ENCODE measurements at places on chromosomes 7 and 10.

DNA sequence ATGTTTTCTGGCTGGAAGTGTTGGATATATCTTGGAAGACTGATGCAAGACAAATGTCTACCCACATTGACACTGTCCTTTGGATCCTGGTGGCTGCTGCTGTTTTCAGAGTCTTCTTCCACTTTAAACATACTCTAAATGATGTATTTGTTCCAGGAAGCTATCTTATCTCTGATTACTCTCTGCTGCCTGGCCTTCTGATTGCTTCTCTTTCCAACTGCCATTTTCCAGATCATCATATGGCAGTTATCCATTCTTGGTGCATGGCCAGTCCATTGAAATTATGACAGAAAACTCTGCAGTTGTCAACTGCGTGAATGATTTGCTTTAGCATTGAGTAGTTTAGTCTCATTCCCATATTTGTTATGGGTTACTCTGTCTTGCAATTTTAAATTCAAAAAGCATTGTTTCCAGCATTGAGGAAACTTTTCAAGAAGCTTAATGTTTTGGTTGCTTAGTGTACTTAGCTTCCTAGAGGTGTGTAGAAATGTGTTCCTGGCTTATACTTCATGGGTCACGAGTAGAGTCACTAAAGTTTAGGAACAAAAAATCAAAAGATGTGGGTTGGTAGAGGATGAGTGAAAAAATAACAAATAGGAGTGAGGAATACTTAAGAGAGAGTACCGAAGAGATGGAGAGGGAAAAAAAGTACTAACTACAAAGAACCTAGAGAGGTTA is 268.3 kb upstream of the MTPN start:
- no peak for DNase-seq

DNA sequence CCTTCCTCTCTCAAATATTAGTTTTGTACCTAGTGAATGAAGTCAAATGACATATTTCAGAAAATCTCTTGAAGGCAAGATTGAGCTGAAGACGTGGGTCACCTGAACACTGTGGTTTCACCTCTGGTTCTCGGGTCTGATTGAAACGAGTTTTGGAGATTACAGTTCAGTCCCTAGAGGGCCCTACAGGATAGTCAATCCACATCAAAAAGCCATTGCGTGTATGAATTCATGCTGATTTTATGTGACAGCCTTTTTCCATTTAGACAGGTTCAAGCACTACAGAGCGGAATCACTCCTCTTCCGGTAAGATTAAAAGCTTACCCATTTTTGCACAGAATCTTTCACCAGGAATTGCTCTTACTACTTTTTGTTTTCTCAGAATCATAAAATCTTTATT is 62.2 kb downstream of the VIM start:
- no peak for DNase-seq

GRCh38 chr10:119352042-119352441 is 144.7 kb downstream of the GRK5 start:
- no peak for DNase-seq

DNA sequence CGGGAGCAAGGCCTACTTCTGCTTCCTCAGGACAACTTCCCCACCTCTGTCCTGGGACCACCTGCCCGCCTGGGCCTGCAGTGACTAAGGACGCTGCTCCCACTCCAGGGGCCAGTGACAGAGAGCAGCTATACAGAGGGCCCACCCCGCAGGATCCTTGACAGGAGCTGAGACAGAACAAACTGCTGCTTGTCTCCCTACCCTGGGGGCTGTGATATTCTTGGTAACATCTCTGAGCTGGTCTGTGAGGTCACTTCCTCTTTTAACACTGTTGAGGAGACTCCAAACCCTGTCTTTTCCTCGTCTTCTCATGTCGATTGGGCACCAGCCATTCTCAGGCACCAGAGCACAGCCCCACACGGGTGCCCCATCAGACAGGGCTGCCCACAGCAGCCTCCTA is 6.9 kb upstream of the MRPS24 start:
- DNase-seq, result no peak

GRCh38 chr7:154907651-154908620 is 95.0 kb downstream of the PAXIP1 start:
- DNase-seq, result no peak

DNA sequence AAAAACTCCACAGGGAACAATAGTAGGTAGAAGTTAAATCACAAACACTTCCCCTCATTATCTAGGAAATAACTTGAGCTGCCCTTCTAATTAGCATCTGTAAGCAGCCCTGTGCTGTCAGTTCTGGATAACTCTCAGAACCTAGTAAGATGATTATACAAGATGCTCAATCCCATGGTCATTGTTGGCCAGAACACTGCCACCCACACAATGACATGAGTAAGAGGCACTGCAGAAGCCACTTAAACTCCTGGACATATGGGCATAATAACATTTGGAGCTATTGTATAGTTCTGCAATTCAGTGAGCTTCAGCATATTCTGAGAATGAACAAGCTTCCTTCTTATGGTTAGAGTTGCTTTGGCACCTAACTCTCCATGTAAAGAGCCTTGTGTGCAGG is 153.8 kb downstream of the PLPP4 start:
- DNase-seq, result no peak

GRCh38 chr7:44244282-44244681 is 43.5 kb downstream of the YKT6 start:
- no peak for DNase-seq

GRCh38 chr7:155796381-155797261 is 15.6 kb downstream of the SHH start:
- peak; percentile 50 for DNase-seq

DNA sequence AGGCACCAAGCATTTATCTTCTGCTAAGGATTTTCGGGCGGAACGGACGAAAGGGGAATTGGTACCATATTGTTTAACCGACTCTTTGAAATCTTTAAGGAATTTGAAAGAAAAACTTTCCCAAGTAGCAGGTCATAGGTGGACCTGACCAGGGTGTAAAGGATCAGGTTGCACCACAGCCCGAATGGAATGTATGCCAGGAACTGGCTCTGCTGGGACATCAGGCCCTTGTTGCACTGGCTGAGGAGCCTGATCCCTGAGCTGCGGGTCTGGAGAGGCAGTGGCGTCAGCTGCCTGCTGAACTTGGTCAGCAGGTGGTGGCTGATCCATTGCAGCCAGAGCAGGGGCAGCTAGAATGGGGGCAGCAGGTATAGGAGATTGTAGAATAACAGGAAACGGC is 41.4 kb upstream of the AKR1C2 start:
- no peak for DNase-seq

- DNase-seq, result no peak
Measured at GRCh38 chr7:66873476-66873875, 47.5 kb upstream of the TMEM248 start.

GRCh38 chr7:1428941-1429501 is 30.2 kb downstream of the MICALL2 start:
- DNase-seq, result no peak

GRCh38 chr10:12010353-12010752 is 32.3 kb downstream of the UPF2 start:
- DNase-seq, result no peak

DNA sequence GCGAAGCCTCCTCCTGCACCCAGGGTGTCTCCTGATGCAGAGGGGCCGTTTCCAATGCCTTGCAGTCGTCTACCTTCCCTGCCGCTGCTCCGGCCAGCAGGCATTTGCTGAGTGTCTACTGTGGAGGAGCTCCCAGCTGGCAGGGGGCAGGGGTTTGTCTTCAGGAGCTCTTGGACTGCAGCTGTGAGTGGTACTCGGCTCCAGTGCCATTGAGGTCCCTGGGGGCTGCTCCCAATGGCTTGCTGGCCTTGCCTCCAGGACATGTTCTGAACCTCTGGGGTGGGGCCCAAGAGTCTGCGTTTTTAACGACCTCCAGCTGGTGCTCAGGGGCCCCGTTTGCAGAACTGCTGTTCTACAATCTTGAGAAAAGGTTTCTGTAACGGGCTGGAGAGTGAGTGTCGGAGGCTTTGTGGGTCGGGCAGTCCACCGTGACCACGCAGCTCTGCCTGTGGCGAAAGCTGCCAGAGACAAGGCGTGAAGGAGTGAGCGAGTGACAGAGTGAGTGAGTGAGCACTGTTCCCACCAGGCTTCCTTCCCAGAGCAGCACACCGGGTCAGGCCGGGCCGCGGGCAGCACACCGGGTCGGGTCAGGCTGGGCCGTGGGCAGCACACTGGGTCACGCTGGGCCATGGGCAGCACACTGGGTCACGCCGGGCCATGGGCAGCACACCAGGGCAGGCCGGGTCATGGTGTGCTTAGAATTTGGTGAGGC is 520.2 kb downstream of the PTPRN2 start:
- no peak for DNase-seq

- DNase-seq, result no peak
Measured at GRCh38 chr10:112716924-112717413, 233.1 kb upstream of the TCF7L2 start.

DNA sequence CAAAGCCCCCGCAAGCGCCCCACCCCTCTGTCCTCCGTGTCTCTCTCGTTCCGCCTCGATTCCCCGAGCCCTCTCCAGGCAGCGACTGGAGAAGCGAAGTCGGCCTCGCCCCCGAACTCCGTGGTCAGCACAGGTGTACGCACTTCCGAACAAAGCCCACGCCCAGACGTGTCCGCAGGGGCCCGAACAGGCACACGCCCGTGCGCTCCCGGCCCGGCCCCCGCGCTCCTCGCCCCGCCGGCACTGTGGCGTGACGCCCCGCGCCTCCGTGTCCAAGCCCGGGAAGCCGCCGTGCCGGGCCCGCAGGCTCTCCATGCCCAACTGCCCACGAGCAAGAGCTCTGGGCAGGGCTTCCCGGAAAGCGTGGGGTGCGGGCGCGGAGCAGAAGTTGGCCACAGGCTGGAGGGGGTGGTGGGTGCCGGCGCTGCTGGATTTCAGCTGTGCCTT is 662 bp downstream of the NRCAM start:
- DNase-seq, result no peak

- DNase-seq, result no peak
Measured at GRCh38 chr10:122814493-122814892, 31.2 kb downstream of the CUZD1 start.

DNA sequence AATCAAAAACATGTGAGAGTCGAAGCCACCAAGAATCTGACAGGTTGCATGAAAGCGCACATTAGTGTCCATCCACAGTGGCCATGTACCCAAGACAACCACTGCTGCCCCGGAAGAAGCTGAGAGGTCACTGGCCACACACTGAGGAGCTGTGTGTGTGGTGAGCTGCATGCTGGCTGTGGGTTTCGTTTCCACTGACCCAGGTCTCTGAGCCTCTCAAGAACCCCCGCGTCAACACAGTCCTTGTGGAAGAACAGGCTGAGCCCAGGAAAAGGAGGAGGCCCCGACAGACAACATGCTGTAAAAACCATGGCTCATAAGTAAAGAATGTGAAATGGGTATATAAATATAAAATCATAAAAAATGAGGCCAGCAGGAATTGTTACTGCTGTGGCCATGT is 8.2 kb downstream of the VIPR2 start:
- DNase-seq, result no peak

GRCh38 chr7:128091106-128091505 is 59.9 kb upstream of the LRRC4 start:
- DNase-seq, result no peak

DNA sequence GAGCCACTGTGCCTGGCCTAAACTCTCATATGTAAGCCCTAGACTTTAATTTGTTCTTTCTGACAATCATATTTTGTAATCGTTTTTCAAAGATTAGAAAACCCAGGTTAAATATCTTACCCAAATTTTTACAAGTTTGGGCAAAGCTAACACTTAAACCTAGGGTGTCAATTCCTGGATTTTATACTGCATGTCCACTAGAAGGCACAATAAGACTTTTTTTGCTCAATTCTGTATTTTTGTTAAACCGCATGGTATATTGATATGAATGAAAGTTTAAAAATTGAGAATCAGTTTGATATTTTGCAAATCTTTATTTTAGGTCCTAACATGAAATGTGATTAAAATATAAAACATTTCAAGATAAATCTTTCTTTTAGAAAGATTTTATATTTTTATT is 29.3 kb downstream of the DYNC2I1 start:
- no peak for DNase-seq

DNA sequence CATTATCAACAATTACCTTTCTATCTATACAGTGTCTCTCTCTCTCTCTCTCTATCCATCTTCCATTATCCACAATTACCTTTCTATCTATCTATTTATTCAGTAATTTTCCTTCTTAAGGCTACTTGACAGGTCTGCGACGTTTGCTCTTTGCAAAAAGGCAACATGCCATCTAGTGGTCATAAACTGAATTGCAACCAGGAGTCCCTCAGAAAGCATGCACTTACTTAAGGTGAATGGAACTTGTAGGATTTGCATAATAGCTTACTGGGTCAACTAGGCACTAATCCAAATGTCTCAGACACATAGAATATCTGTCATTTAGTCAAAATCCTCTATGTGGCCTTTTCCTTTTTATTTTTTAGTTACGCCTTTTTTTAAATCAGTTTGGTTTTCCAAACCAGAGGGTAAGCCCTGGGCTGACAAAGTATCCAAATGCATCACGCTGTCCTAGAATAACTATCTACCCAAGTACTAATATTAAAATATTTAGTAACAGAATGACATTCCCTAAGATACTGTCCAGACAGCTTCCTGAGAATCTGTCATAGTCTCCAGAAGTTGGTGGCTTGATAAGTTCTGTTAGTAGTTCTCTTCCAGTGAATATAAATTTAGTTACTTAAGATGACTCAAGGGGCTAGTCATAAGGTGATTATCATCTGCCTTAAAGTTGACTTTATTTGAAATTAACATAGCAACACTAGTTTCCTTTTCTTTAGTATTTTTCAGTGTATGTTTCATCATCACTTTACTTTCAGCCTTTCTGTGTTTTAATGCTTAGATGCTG is 208.3 kb downstream of the PPP1R3A start:
- no peak for DNase-seq

DNA sequence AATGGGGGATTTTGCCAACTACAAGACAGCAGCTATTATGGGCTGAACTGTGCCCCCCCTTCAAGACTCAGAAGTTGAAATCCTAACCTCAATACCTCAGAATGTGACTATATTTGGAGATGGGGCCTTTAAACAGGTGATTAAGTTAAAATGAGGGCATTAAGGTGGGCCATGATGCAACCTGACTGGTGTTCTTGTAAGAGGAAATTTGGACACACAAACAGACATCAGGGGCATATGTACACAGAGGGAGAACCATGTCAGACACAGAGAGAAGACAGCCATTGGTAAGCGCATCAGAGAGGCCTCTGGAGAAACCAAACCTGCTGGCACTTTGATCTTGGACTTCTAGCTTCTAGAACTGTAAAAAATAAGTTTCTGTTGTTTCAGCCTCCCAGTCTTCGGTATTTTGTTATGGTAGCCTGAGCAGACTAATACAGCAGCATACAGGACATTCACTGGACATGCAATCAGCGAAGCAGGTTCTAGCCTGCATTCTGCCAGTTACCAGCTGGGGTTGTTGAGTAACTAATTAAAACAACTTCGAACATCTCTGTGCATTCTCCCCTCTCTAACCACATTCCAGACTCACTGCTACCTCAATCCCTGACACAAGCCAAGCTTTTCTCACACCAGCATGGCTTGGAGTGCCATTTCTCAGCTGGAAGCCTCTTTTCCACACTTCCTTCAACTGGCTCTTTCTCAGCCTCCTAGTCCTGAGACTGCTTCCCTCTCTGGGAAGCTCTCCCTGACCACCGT is 141.4 kb downstream of the DOCK4 start:
- DNase-seq, result no peak
